ENCODE measurements at places on chromosomes 12 and 14.

- DNase-seq = no peak
Observed at GRCh38 chr12:116421785-116422538, 137.2 kb upstream of the MAP1LC3B2 start.

GRCh38 chr14:77059276-77059915 is 30.9 kb upstream of the IRF2BPL start:
- DNase-seq = no peak

DNA sequence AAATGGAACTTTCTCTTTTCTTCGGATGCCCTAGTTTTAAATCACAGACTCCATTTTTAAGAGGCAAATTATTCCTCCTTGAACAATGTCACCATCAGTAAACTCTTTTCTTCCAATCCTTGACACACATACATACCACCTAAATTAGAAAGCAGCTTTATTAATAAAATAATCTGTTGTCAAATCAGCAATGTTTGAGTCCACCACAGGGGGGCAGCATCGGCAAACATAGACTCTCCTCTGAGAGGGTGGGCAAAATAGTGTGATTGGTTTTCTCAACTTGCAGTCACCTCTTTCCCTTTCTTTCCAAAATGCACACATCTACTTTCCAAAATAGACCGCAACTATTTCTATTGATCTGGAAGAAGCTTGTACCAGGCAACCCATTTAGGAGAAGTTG is 438.4 kb upstream of the OR4E1 start:
- DNase-seq = peak; percentile 64

- DNase-seq = no peak
Observed at GRCh38 chr12:124188561-124189405, 106.1 kb upstream of the RFLNA start.

GRCh38 chr12:45582986-45583659 is 146.4 kb upstream of the ARID2 start:
- no peak for DNase-seq

- no peak for DNase-seq
Observed at GRCh38 chr12:54329759-54330158, 4.8 kb downstream of the COPZ1 start.

- DNase-seq = no peak
Observed at GRCh38 chr12:42420395-42420794, 94.4 kb downstream of the PPHLN1 start.

GRCh38 chr14:98112194-98112780 is 1159.7 kb downstream of the BCL11B start:
- DNase-seq = no peak

GRCh38 chr12:87920139-87920538 is 109.1 kb downstream of the C12orf50 start:
- no peak for DNase-seq

DNA sequence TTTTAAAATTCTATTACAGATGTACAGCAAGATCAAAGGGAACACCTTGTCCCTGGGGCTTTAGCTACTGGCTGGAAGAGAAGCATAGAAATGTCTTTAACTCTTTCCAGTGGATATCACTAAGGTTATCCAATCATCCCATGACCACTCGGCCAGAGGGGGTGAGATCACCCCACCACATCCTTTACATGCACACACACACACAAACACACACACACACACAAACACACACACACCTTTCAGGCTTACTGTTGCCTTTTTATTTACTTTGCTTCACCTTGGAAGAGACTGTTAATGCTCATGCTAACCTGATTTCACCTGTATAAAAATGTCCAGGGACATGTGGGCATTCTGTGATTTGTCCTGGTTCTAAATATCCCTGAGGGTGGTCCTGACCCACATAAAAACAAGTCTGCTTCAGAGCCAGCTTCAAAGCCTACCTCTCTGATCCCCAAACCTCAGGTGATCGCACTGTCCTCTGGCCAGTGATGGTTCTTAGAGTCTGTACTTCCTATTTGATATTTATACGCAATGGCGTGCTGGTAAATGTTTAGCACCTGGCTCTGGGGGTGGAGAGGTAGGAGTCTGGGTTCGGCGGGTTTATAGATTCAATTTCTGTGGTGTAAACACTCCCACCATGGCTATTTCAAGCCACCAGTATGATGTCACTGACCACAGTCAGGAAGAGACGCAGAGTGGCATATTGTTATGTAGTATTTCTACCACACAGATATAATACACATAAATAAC is 166.1 kb upstream of the EEA1 start:
- DNase-seq = peak; percentile 21

- DNase-seq = no peak
Observed at GRCh38 chr14:67973436-67973835, 153.9 kb downstream of the RAD51B start.

Measured in activated naive CD4-positive, alpha-beta T cell treated with anti-CD3 and anti-CD28 coated beads, Interleukin-2, amount 10 ng/mL, durations not matched to agents 7 days and 5 days (primary cell).